ENCODE measurements at places on chromosomes 5 and 9.

DNA sequence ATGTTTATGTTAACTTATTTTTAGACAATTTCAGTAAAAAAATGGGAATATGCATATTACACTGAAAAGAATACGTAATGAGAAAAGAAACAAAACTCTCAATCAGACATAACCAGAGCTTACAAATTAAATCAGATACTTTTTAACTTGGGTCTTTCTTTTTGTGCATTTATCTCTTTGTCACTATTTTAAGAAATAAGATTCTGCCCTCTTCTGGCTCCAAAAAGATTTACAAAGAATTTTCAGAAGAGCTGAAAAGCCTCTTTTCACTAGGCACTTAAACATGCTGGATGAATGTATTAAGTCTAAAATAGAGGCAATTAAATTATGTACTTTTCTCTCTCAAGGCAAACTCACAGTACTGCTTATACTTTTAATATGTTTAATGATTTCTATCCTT, 55.5 kb downstream of the CEP120 start:
- no peak for DNase-seq

DNA sequence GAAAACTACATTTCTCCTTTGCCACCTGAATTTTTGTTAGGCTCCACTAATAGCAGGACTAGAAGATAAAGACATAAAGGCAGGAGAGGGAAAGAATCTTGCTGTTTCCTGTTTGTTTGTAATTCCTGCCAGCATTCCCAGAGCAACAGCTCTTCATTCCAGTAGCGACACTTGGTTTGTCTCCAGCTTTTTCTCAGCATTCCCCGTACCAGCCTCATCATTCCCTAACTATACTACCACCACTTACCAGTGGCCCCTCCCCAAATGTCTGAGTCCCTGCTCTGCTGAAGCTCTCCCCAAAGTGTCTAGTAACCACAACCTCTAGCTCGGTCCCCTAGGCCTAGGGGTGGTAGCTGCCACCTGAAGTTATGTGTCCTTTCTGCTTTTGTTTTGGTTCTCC, 18.6 kb downstream of the CETN3 start:
- DNase-seq: no peak

GRCh38 chr9:132404228-132404881, 2.3 kb downstream of the TTF1 start:
- no peak for DNase-seq

- DNase-seq: no peak
Measured at GRCh38 chr9:129285979-129286772, 108.1 kb upstream of the IER5L start.

GRCh38 chr5:132203464-132203818, 24.2 kb downstream of the P4HA2 start:
- no peak for DNase-seq

DNA sequence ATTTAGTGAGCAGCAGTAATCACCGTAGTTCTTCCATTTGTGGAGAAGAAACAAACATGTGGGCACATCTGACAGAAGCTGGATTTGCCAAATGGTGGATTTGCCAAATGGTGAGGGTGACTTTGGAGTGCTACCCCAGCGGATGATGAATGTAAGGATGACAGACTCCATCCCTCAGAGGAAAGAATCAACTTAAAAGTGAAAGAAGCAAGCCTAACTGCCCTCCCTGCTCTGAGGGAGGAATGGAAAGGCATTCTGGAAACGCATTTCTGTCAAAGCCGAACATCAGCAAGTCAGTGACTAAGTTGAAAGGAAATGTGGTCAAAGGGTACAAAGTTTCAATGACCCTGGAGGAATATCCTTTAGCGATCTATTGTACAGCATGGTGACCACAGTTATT, 143.5 kb downstream of the GPBP1 start:
- no peak for DNase-seq

- no peak for DNase-seq
Measured at GRCh38 chr9:124908098-124908497, 32.8 kb downstream of the GOLGA1 start.

- DNase-seq: no peak
Measured at GRCh38 chr5:5752844-5753243, 330.4 kb downstream of the ICE1 start.

DNA sequence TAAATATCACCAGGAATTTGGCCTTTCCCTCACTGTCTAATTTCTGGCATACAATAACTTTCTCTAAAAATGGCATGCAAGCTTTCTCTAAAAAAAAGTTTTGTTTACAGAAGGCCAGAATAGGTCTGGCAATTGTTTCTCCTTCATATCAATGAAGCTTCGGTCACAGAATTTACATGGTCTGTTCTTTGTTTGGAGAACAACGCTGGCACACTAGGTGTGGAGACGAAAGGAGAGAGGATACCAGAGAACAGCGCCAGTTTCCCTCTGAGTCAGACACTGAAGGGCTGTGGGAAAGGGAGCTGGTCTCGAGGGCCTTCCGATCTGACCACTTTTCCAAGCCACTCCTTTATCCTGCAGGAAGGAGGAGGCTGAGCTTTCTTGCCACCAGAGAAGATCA, 60.1 kb upstream of the ITGA1 start:
- DNase-seq: no peak

DNA sequence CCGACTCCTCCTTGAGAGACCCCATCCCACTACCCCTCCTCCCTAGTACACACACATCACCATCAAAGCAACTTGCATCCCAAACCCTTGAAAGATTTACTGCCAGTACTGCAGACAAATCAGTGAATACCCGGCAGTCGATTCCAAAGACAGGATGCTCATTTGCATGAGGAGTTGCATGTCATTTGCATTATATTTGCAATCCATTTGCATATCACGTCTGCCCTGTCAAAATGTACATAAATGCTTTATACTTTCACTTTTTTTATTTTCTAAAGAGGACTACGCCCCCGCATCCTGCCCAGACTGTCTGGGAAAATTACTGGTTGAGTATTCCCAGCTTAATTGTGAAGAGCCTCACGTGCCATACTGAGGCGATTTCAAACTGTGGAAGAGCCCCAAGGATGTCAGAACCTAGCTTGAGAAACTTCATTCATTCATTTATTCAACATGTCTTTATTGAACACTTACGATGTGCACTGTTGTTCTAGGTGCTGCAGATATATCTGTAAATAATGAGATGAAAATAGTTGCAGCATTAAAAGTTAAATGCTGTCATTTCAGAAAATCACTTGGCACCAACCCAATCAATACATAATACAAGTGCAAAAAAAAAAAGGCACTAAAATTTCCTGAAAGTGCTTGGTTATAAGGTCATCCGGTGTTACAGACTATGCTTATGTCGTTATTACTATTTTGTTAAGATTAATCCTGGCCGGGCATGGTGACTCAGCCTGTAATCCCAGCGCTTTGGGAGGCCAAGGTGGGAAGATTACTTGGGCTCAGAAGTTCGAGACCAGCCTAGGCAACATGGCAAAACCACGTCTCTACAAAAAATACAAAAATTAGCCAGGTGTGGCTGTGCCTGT, 17.2 kb upstream of the SIL1 start:
- no peak for DNase-seq

DNA sequence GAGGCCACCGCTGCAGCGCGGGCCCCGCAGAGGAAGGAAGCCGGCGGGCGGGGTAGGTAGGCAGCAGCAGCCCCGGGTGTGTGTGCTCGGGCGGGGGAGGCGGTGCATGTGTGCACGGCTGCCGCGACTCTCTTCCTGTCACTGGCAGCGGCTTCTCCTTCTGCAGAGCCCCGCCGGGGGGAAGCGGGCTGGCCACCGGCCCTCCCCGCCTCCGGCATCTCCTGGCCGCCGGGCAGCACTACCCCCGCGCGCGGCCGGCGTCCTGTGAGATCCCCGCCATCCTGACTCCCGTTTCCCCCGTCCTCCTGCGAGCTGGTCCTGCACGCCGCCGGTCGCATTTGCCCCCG, 315 bp downstream of the PIK3R1 start:
- no peak for DNase-seq

GRCh38 chr9:73655831-73656230, 504.2 kb downstream of the ANXA1 start:
- DNase-seq: no peak

- DNase-seq: no peak
Measured at GRCh38 chr9:78103971-78104433, 72.4 kb upstream of the GNAQ start.
